Fibroblast of skin of abdomen (primary cell): ENCODE measurements at places on chromosomes 1 and 21.
A peak's percentile ranks its signal among the peaks of the same experiment; 100 is the strongest.

- no peak for DNase-seq
Measured at GRCh38 chr1:61132176-61132638, 49.8 kb downstream of the NFIA start.

- DNase-seq = no peak
Measured at GRCh38 chr1:208841436-208841835, 597.3 kb upstream of the PLXNA2 start.

DNA sequence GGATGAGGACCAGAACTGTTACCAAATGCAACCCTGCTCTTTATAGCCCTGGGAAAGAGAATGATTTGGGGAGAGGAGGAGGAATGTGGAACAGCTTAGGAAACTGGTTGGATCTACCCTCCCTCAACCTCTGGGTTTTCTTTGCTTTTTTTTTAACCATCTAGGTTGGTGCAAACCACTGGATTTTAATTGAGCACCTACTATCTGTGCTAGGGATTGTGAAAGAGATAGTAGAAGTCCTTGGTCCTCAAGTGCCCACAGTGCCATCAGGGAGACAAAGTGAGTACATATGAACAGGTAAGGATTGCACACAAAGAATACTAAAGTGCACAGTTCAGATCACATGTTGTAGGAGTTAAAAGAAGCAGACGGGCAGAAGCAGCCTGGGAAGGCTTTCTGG is 4.7 kb downstream of the TAGLN2 start:
- no peak for DNase-seq

DNA sequence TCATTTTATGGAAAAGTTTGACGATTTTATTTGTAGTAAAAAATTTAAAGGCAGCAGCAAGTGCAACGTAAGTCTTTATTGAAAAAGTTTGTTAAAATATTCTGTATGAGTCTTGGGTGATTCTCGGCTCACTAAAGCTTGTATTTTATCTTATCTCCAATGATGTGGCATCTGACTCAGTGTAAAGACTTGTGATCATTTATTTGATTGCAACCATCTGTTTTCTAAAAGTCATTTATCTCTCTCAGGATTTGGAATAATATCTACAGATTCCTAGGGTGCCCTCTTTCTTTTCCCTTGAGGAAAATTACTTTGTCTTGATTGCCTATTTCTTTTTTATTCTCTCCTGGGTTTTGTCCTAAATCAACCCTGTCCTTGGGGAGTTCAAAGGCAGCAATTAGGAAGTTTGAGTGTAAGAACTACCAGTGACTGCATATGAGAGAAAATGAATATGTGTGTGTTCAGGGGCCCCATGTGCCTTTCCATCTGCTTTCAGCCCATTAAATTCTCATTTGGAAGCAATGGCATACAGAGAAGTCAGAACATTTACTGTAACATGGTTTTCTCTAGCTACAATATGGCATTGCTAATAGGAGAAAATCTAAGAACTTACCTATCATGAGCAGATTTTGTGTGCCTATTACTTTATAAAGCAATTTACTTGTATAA is 575.0 kb upstream of the CHRM3 start:
- DNase-seq = peak; percentile 26

GRCh38 chr1:13783551-13783950 is 83.6 kb downstream of the PRDM2 start:
- DNase-seq = peak; percentile 47

DNA sequence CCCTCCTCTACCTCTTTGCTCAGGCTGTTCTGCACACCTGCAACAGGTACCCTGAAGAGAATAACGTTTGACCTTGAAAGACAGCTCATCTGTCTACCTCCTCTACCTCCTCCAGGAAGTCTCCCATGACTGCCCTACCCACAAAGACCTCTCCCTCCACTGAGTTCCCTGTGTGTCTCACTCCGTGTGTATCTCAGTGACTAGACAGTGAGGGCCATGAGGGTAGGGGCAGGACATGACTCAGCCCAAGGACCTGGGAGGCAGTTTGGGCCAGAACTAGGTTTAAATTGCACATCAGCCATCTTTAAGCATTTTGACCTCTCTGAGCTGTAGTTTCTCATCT is 32.0 kb upstream of the LRP8 start:
- DNase-seq = no peak

GRCh38 chr1:192588546-192588945 is 13.0 kb downstream of the RGS1 start:
- peak; percentile 41 for DNase-seq

DNA sequence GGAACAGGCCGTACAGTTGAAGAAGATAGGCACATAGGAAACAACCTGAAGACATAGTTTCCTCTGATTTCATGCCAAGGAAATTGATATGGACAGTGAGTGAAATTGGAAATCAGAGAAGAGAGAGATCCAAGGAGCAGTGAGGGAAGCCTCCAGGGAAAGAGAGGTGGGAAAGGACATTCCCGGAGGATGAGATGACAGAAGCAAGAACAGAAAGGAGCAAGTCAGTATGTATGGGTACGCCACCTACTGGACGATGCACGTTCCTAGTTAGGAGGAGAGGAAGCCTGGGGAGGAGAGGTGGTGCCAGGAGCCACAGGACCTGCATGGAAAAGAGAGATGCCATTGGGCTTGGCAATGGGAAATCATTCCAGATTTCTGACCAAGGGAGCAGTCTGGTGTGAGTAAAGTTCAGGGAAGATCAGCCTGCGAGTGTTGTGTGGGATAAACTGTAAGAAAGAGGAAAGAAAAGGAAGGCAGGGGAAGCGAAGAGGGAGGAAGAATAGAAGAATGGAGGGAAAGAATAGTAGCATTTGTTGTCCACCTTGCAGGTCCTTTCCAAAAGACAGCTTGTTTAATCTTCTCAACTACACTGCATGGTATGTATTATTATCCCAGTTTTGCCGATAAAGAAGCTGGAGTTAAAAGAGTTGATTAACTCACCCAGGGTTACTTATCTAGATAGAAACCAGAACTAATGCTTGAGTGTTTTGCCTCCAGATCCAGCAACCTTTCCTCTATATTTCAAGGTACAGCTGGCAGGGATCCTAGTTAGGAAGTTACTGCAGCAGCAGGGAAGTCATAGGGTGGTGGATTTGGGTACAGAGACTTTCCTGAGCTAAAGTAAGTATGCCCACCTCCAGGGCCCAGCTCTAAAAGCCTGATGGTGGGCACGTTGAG is 27.4 kb downstream of the C1orf116 start:
- DNase-seq = peak; percentile 78

DNA sequence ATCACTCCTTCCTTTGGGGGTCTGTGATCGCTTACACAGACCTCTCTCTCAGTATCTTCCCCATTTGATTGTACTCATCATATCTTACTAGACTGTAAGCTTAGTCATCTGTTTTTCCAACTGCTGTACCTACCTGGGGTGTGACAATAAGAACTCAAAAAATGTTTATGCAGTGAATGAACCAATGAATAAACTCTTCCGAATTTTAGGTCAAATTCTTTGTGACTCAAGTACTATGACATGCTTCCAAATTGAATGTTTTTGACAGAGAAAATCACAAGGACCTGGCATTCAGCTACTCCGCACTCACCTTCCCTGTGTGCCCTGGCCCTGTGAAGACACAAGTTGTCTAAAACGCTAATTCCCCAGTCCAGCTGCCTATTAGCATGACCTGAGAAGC is 42.1 kb downstream of the TMCO4 start:
- DNase-seq = no peak

DNA sequence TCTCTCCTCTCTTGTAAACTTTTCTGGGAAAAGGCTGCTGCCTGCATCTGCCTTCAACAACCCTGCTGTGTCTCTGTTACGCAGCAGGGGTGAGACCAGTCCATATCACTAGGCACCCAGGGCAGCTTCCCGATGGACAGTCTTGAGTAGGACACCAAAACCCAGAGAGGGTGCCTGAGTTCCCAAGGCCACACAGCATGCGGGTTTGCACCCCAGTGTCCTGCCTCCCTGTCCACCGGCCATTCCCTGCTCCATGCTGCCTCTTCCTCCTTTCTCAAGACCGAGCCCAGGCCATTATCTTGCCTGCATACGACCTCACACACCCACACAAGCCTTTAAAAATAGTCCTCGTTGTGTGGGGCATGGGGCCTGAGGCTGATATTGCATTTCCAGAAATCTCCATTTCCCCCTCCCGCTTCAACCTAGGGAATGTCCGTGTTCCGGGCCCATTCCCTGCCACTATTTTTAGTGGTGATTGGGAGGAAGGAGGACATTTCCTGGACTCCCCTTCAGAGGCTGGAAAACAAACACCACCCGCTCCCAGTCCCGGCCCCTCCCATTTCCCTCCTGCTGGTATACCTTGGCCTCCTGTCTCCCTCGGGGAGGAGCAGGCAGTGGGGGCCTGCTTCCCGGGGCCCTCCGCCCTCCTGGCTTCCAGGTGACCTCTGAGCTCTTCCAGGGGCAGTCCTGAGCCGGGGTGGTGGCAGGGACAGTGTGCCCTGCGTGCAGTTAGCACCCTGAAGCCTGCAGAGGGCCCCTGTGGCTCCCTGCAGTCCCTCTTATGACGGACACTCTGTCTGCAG is 132.4 kb upstream of the TMEM51 start:
- no peak for DNase-seq

- DNase-seq = no peak
Measured at GRCh38 chr1:150576367-150576711, 3.1 kb downstream of the MCL1 start.
